ENCODE measurements at places on chromosomes 13 and 19.

GRCh38 chr13:97466722-97467121 is 32.8 kb downstream of the RAP2A start:
- DNase-seq = no peak

- no peak for DNase-seq
Measured at GRCh38 chr13:57056601-57057180, 84.0 kb upstream of the PRR20A start.

DNA sequence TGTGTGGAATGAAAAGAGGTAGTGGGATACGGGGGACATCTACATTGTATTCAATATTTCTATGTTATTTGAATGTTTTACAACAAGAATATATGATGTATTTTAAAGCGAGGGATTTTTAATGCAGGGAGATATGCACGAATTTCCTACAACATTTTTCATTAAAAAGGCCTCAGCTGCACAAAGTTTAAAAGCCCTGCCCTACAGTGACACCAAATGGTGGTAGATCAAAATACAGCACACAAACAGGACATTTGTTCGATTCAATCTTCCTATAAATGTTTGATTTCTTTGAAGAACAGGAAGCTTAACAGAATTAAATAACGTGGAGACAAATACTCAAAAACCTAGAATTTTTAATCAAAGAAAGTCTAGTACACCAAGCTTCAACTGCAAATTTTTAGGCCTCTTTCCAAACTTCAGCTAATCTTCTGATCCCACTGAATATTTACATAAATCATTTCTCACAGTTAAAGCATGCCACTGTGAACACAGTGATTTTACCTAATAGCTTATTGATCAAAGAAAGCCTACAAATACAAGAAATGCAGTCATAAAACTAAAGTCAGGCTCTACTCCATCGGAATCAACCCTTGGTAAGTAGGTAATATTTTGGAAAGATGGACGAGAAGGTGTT is 257.2 kb downstream of the DIAPH3 start:
- peak; percentile 33 for DNase-seq

DNA sequence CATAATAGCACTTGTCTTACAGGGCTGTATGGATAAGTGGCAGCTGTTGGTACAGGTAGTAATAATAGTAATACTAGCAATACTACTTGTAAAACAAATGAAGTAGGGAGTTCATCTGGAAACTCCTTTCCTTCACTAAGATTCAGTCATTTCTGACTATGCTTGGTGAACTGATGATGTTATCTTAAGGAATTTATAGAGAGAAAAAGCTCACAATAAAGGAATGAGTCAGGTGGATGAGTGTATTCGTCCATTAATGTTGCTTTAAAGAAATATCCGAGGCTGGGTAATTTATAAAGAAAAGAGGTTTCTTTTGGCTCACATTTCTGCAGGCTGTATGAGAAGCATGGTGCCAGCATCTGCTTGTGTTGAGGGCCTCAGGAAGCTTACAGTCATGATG is 477.3 kb downstream of the KLF12 start:
- DNase-seq = no peak

DNA sequence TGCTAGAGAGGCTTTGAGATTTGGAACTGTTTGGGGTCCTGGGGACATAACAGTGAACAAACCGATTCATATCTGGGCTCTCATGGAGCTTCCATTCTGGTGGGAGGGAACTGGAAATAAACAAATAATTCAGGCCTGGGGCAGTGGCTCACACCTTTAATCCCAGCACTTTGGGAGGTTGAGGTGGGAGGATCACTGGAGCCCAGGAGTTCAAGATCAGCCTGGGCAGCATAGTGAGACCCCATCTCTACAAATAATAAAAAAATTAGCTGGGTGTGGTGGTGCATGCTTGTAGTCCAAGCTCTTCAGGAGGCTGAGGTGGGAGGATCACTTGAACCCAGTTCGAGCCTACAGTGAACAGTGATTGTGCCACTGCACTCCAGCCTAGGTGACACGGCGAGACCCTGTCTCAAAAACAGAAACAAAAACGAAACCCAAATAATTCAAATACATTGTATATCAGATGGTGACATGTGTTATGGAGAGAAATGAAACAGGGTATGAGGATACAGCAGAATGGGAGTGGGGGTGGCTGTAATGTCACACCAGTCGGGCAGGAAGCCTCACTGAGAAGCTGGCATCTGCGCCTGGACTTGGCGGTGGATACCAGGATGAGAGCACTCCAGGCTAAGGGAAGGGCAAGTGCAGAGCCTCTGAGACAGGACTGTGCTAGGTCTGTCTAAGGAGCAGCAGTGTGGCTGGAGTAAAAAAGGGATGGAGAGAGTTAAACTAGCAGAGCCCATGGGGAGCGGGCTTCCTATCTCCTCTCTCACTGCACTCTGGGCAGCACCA is 131.1 kb upstream of the ZNF536 start:
- DNase-seq = no peak

Measured in kidney capillary endothelial cell (primary cell).